ENCODE measurements at places on chromosomes 2 and 18. TPM values are rescaled to one million over a fixed set of nuclear protein-coding genes. Genes with fewer than 3 reads are reported as not detected.

UGT1A5 gene
- 0.34 TPM for total RNA-seq

QPCT gene
- 9.1 TPM for total RNA-seq

BCL2L11 gene
- total RNA-seq, result 24.2 TPM

RTP5 gene
- total RNA-seq, result not detected

REG3G gene
- total RNA-seq, result 0.58 TPM

NEU4 gene
- total RNA-seq, result 0.26 TPM

ATP6V1B1 gene
- 1.4 TPM for total RNA-seq

COPS8 gene
- 70.5 TPM for total RNA-seq

THSD7B gene
- total RNA-seq, result 0.25 TPM

DLGAP1 gene
- 11.8 TPM for total RNA-seq

SP140 gene
- total RNA-seq, result 6.7 TPM

PTH2R gene
- 0.11 TPM for total RNA-seq

KLHL29 gene
- 16.2 TPM for total RNA-seq

VWC2L gene
- 0.25 TPM for total RNA-seq

CHRNG gene
- total RNA-seq, result not detected

SPP2 gene
- total RNA-seq, result not detected

TXNL1 gene
- total RNA-seq, result 57.7 TPM

EHBP1 gene
- total RNA-seq, result 33.7 TPM

CCDC148 gene
- total RNA-seq, result 4.2 TPM

POTEE gene
- total RNA-seq, result 0.37 TPM

KCNK3 gene
- total RNA-seq, result 29.9 TPM

PAX8 gene
- total RNA-seq, result 0.28 TPM

PER2 gene
- 15.0 TPM for total RNA-seq

CASP10 gene
- total RNA-seq, result 74.4 TPM

SCN9A gene
- total RNA-seq, result 46.4 TPM

ZNF892 gene
- 2.7 TPM for total RNA-seq

PKP4 gene
- total RNA-seq, result 43.6 TPM

CD8B2 gene
- not detected for total RNA-seq

RBFA gene
- 27.2 TPM for total RNA-seq

ANKRD30BL gene
- not detected for total RNA-seq

SLC23A3 gene
- 2.5 TPM for total RNA-seq

CRYGD gene
- total RNA-seq, result not detected

GTF3C2 gene
- total RNA-seq, result 61.8 TPM

DRC1 gene
- total RNA-seq, result 18.4 TPM

ABHD1 gene
- 0.11 TPM for total RNA-seq

LIPG gene
- 6.9 TPM for total RNA-seq

PARD3B gene
- 38.7 TPM for total RNA-seq

EVA1A gene
- total RNA-seq, result 51.3 TPM

NOL4 gene
- 0.67 TPM for total RNA-seq

AKAIN1 gene
- total RNA-seq, result not detected

IL36B gene
- total RNA-seq, result not detected

RNMT gene
- 23.4 TPM for total RNA-seq

STPG4 gene
- 1.0 TPM for total RNA-seq

TDRD15 gene
- total RNA-seq, result not detected

PPIL3 gene
- total RNA-seq, result 19.0 TPM

DOCK10 gene
- total RNA-seq, result 39.8 TPM

CAVIN2 gene
- 141 TPM for total RNA-seq

CMPK2 gene
- total RNA-seq, result 10.6 TPM

GRHL1 gene
- 13.6 TPM for total RNA-seq

GPBAR1 gene
- 3.2 TPM for total RNA-seq

SP5 gene
- total RNA-seq, result 5.2 TPM

ANKRD30B gene
- total RNA-seq, result not detected

VSNL1 gene
- 6.9 TPM for total RNA-seq

SPEG gene
- total RNA-seq, result 15.6 TPM

C2orf78 gene
- not detected for total RNA-seq

RESP18 gene
- total RNA-seq, result not detected

RAB27B gene
- 21.5 TPM for total RNA-seq

GCG gene
- not detected for total RNA-seq

Data from lung (tissue), 17 donors.